ENCODE measurements at places on chromosomes 2 and 18.

DNA sequence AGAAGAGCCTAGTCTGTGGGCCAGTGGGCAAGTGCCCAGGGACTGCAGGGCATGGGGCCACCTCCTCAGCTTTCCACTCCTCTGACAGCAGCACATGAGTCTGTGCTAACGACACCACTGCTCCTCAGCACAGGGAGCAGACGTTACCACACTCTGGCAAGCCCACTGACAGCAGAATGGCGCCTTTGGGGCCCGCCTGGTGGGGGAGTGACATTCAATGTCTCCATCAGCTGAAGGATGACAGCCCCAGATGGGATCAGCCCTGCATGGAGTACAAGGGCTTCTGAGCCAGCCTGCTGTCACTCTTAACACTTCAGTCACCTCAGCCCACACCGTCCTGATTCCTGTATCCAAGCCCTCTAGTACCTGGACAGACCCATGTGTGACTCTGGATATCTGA, 149.4 kb upstream of the SMAD2 start:
- H3K36me3 ChIP-seq, result no peaks in the 10 kb centered on the region
- H3K4me3 ChIP-seq, result no peak overlapping the region
- H3K27me3 ChIP-seq, result peaks cover 27% of the 10 kb centered on the region
- H3K4me1 ChIP-seq, result no peaks in the 10 kb centered on the region
- DNase-seq, result no peak

DNA sequence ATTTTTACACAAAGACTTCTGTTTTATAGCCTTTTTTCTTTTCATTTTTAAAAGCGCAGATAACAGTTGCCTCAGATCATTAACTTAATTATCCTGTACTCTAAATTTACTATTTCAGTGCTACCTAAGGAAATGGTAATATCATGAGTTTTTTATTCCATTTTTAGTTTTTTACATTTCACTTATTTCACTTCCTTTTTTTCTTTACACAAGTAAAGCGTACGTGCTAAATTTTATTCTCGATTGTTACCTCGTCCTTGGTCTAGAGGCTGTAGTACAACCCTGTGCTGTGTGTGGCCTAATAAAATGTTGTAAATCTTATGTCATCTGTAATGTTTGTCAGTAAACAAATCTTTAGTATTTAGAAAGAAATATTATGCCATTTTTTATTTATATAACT, 49.2 kb downstream of the CRIM1 start:
- H3K27ac ChIP-seq, result no peak overlapping the region
- H3K36me3 ChIP-seq, result no peaks in the 10 kb centered on the region
- H3K4me1 ChIP-seq, result peaks cover 1% of the 10 kb centered on the region
- no peak for DNase-seq
- no peak overlapping the region for H3K4me3 ChIP-seq

- H3K4me3 ChIP-seq, result no peak overlapping the region
- H3K4me1 ChIP-seq, result peaks cover 6% of the 10 kb centered on the region
- no peak for DNase-seq
- no peaks in the 10 kb centered on the region for H3K27me3 ChIP-seq
These were observed 2.8 kb upstream of the CENPA start for GRCh38 chr2:26782876-26783704.

- no peak overlapping the region for H3K4me3 ChIP-seq
- H3K27ac ChIP-seq, result no peak overlapping the region
- H3K27me3 ChIP-seq, result no peaks in the 10 kb centered on the region
- H3K4me1 ChIP-seq, result no peaks in the 10 kb centered on the region
- DNase-seq, result no peak
- H3K36me3 ChIP-seq, result no peaks in the 10 kb centered on the region
These were observed 25.1 kb downstream of the ACVR2A start for GRCh38 chr2:147869934-147870333.

DNA sequence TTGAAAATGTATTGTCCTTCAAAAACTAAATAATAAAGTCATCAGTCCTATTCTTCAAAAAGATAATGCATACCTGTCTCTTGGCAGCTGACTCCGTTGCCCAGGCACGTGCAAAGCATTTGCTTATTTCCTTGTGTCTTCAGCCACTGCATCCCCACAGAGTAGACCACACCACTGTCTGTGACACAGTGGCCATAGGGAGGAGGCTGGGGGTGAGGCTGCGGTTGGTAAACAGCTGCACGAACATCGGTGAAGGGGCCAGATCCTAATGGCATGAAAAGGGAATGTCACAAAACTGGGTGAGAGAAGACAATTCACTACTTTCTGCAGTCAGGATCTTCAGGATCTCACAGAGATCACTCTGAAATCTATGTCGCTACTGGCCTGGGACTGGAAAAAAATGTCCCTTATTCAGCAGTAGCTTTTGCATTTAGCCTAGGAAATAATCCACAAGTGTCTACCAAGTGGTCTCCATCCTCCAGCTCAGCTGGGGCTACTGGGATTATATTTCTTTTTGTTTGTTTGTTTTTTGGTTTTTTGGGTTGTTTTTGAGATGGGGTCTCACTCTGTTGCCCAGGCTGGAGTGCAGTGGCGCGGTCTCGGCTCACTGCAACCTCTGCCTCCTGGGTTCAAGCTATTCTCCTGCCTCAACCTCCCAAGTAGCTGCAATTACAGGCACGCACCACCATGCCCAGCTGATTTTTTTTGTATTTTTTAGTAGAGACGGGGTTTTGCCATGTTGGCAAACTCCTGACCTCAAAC, 10.7 kb downstream of the FN1 start:
- H3K27me3 ChIP-seq, result peaks cover 56% of the 10 kb centered on the region
- H3K4me3 ChIP-seq, result no peak overlapping the region
- no peaks in the 10 kb centered on the region for H3K4me1 ChIP-seq
- no peak overlapping the region for H3K27ac ChIP-seq
- DNase-seq, result no peak

- no peaks in the 10 kb centered on the region for H3K36me3 ChIP-seq
- H3K4me1 ChIP-seq, result peaks cover 4% of the 10 kb centered on the region
- H3K4me3 ChIP-seq, result no peak overlapping the region
- no peak overlapping the region for H3K27ac ChIP-seq
- H3K27me3 ChIP-seq, result peaks cover 15% of the 10 kb centered on the region
These were observed 22.0 kb upstream of the RPL31 start for GRCh38 chr2:100980046-100980445.

GRCh38 chr2:182890305-182890704, 23.9 kb upstream of the FRZB start:
- H3K4me3 ChIP-seq, result no peak overlapping the region
- H3K4me1 ChIP-seq, result no peaks in the 10 kb centered on the region
- peaks cover 18% of the 10 kb centered on the region for H3K27me3 ChIP-seq
- no peak for DNase-seq
- H3K36me3 ChIP-seq, result no peaks in the 10 kb centered on the region

GRCh38 chr2:229996320-229996719, 72.4 kb downstream of the SLC16A14 start:
- H3K4me1 ChIP-seq, result peaks cover 6% of the 10 kb centered on the region
- no peaks in the 10 kb centered on the region for H3K27me3 ChIP-seq
- no peak overlapping the region for H3K4me3 ChIP-seq
- DNase-seq, result no peak
- no peaks in the 10 kb centered on the region for H3K36me3 ChIP-seq

- no peak for DNase-seq
- no peak overlapping the region for H3K4me3 ChIP-seq
- no peak overlapping the region for H3K27ac ChIP-seq
- no peaks in the 10 kb centered on the region for H3K4me1 ChIP-seq
These were observed 537.5 kb upstream of the FSIP2 start for GRCh38 chr2:185201063-185201462.

DNA sequence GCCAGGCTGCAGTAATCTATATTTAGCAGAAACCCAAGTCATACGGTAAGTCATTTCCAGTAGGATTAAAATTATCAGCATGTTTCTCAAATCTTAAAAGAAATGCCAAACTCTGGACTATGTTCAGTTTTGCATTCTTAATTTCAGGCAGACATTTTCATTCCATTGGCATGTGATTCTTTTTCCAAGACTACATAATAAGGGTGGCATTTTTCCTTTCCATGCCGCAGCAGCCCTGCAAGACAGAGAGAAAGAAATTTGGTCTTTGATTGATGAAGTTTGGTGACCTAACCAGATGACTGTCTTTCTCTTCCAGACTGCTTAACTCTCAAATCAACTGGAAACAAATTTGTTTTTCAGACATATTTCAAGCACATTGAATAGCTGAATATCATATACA, 118.1 kb downstream of the FHOD3 start:
- no peaks in the 10 kb centered on the region for H3K36me3 ChIP-seq
- H3K4me3 ChIP-seq, result no peak overlapping the region
- H3K27ac ChIP-seq, result no peak overlapping the region

- H3K27ac ChIP-seq, result no peak overlapping the region
- H3K4me3 ChIP-seq, result no peak overlapping the region
- no peaks in the 10 kb centered on the region for H3K36me3 ChIP-seq
- H3K27me3 ChIP-seq, result no peaks in the 10 kb centered on the region
These were observed 167.4 kb downstream of the GULP1 start for GRCh38 chr2:188459061-188459460.

GRCh38 chr2:99624677-99625076, 134.9 kb upstream of the REV1 start:
- no peak overlapping the region for H3K4me3 ChIP-seq
- peaks cover 18% of the 10 kb centered on the region for H3K27me3 ChIP-seq
- H3K4me1 ChIP-seq, result no peaks in the 10 kb centered on the region
- DNase-seq, result no peak

GRCh38 chr2:178208336-178208735, 14.0 kb downstream of the OSBPL6 start:
- no peak overlapping the region for H3K4me3 ChIP-seq
- no peak overlapping the region for H3K27ac ChIP-seq
- DNase-seq, result no peak

DNA sequence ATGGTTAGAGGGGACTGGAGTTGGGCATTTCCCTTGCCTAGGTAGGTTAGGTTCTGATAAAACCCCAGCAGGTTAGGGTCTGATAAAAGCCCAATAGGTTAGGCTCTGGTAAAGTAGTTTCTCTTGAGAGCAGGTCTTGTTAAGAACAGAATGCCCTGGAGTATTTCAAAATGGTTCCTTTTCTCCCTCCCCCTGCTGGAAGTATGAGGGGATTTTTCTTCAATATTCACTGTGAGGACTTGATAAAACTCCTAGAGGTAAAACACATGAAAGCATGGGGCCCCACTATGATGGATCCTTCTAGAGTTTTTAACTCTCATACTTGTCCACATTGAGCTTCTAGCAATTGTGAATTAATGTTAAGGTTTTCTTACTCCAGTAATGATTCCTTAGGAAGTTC, 27.6 kb downstream of the ANKAR start:
- DNase-seq, result no peak
- H3K4me3 ChIP-seq, result no peak overlapping the region
- peaks cover 9% of the 10 kb centered on the region for H3K36me3 ChIP-seq
- H3K27me3 ChIP-seq, result no peaks in the 10 kb centered on the region
- H3K27ac ChIP-seq, result no peak overlapping the region
- no peaks in the 10 kb centered on the region for H3K4me1 ChIP-seq

DNA sequence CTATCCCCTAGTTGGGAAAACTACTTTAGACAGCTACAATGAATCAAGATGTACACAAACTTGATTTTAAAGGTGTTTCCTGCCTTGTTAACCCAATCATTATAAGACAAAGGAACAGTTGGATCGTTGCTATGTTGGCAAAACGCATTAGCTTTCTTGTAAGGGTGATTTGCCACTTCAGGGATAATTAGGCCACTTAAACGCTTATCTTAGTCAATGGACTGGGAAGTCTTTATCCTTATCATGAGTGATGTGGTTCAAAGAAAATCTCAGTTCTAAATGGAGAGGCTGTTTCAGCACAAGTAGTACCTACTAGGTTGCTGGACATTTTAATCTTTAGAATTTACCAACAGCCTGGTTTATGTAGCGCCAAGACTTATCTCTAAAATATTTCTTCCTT, 406.1 kb upstream of the MEX3C start:
- no peak for DNase-seq
- peaks cover 16% of the 10 kb centered on the region for H3K27me3 ChIP-seq
- no peaks in the 10 kb centered on the region for H3K36me3 ChIP-seq
- no peak overlapping the region for H3K4me3 ChIP-seq
- H3K27ac ChIP-seq, result no peak overlapping the region
- H3K4me1 ChIP-seq, result no peaks in the 10 kb centered on the region

DNA sequence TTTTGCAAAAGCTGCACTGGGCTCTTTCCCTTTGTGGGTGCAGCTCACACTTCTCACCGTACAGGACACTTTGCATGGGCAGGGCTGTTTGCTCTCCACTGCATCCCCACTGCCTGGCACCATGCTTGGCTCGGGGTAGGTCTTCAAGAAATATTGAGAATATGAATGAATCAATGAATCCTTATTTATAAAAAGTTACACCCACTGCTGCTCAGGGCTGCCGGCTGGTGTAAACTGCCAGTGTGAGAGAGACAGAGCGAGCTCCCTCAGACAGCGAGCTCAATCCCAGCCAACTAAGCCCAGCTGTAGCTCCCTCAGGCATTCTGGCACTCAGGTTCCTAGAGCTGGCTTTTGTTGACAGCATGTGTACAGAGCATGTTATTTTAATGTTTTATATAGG, 3.4 kb downstream of the TMEM185B start:
- DNase-seq, result no peak
- H3K36me3 ChIP-seq, result peaks cover 10% of the 10 kb centered on the region
- H3K4me1 ChIP-seq, result peaks cover 46% of the 10 kb centered on the region
- H3K4me3 ChIP-seq, result no peak overlapping the region

DNA sequence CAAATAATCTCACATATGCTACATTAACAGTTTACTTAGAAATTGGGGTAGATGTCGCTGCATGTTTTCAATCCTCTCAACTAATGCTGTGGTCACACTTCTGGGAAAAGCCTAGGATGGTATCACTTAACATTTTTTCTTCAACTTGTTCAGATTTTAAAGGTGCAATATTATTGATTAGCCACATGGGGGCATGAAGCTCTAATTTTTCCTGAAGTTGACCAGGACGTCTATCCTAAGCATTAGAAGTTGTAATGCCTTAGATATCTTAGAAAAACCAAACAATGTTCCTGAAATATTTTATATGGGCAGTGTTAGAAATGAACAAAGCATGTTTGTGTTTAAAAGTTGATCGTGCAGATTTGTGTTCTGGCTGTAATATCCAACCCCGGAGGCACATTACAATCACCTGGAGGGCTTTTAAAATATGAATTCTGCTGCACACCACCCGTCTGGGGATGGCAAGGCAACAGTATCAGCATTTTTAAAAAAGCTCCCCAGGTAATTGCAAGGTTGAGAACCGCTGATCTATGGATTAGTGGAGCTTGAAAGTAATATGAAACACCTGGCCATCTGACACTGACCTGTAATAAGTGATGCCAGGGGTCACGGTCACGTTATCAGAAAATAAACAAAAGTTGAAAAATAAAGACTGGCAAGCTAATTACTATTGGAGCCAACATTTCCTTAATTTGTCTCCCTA, 100.5 kb upstream of the LMAN1 start:
- no peak for DNase-seq
- peaks cover 28% of the 10 kb centered on the region for H3K27me3 ChIP-seq
- no peaks in the 10 kb centered on the region for H3K36me3 ChIP-seq
- no peak overlapping the region for H3K4me3 ChIP-seq
- no peaks in the 10 kb centered on the region for H3K4me1 ChIP-seq
- no peak overlapping the region for H3K27ac ChIP-seq

DNA sequence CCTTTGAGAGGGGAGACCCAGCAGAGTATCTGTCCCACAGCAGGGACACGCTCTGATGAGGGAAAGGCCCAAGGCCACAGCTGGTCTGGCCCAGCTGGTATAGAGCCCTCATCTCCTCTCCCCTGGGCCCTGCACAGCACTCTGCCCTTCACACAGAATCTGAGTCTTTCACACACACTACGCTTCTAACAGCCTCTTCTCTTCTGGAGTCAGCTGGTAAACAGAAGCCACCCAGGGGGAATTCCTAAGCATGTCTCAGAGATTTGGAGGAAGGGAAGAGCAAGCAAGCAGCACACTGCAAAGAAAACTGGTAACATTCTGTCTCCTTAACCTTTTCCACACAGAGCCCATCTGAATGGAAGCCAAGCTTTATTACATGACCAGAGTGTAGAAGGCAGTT, 121.1 kb upstream of the ACAA2 start:
- H3K27ac ChIP-seq, result no peak overlapping the region
- H3K4me3 ChIP-seq, result no peak overlapping the region
- no peaks in the 10 kb centered on the region for H3K27me3 ChIP-seq
- no peaks in the 10 kb centered on the region for H3K36me3 ChIP-seq
- no peaks in the 10 kb centered on the region for H3K4me1 ChIP-seq
